ENCODE measurements at places on chromosomes 2 and 18.

- no peak for DNase-seq
Measured at GRCh38 chr2:74221091-74221490, 22.7 kb downstream of the MTHFD2 start.

GRCh38 chr2:169493360-169493759, 14.1 kb downstream of the BBS5 start:
- DNase-seq = no peak

GRCh38 chr2:168658706-168659105, 143.7 kb upstream of the NOSTRIN start:
- no peak for DNase-seq

DNA sequence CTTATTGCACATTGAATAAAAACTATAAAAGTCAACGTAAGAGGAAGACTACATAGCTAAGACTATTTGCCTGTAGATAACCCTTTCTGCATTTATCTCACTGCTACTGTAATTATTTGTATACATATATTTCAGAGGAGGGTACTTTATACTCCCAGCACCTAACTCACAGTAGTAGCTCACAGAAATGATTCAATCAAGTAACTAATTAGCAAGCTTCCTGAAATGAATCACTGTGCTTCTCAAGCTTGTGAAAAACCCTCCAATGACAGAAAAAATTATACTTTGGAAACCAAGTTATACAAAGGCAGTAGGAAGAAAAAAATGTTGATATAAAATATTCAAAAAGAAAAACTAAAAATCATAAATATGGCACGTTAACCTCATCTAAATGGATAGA, 124.9 kb downstream of the NBAS start:
- no peak for DNase-seq

DNA sequence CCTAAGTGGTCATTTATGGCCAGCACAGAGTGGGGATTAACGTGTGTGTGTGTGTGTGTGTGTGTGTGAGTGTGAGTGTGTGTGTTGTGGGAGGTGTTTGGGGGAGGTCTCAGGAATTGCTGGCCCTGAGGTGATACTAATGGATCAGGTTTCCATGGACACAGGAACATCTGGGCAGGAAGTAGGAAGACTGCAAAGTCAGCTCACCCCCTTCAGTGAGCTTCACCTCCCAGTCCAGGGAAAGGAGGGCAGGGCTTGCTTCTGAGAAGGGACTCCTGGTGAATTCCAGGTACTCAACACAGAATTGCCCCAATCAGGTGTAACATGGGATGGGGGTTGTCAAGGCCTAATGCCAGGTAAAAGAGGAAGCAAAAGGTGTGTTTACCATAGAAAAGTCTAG, 30.3 kb upstream of the IL1R1 start:
- no peak for DNase-seq

- no peak for DNase-seq
Measured at GRCh38 chr2:84846041-84846663, 34.7 kb downstream of the TRABD2A start.

- DNase-seq = no peak
Measured at GRCh38 chr2:212181646-212182045, 357.0 kb downstream of the ERBB4 start.

GRCh38 chr18:62152844-62153243, 34.0 kb downstream of the PIGN start:
- DNase-seq = no peak

GRCh38 chr2:130336877-130337734, 5.6 kb upstream of the IMP4 start:
- peak; percentile 46 for DNase-seq

GRCh38 chr2:201788371-201788770, 7.6 kb upstream of the ALS2 start:
- DNase-seq = no peak

DNA sequence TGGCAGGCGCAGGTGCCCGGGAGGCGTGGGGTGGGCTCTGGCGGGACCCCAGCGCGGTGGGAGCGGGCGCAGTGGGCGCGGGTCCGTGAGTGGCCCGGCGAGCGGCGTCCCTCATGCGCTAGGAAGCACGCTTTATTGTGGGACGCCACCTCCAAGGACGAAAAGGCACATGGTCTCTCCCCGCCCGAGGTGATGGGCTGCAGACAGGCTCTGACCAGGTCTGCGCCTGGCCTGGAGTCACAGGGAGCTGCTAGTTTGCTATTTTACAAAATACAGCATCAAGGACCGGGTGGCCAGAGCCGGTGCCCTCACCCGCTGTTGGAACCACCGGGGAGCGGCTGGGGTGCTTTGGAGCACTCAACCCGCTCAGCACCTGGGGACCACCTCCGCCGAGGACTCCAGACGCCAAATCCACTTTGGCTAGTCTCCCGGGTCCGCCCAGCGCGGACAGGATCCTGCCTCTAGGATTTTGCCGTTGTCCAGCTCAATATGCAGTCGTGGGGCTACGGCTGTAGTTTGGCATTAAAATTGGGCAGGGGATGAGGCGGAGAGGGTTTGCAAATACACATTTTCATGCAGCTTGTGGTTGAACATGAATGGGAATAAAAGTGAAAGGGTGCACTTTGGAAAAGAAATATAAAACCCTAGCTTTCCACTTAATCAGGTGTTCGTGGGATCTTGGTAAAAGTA, 65.4 kb downstream of the LRRFIP1 start:
- DNase-seq = no peak

GRCh38 chr2:73257425-73258125, 23.5 kb downstream of the CCT7 start:
- no peak for DNase-seq

- no peak for DNase-seq
Measured at GRCh38 chr2:98060277-98060676, 26.7 kb upstream of the VWA3B start.

DNA sequence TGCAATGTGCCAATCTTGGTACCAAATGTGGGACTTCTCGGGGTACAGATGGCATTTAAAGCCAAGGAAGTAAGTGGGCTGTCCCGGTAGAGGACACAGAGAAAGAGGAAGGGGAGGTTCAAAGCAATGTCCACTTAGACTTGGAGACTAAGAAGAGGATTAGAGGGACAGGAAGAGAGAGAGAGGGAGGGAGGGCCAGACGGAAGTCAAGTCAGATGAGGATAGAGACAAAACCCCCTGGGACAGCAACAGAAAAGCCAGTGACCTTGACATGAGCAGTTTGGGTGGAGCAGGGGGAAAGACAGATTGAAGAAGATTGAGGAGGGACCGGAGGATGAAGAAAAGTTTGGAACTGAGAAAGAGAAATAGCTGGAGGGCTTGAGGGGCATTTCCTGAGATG, 164.5 kb downstream of the NCK2 start:
- no peak for DNase-seq

DNA sequence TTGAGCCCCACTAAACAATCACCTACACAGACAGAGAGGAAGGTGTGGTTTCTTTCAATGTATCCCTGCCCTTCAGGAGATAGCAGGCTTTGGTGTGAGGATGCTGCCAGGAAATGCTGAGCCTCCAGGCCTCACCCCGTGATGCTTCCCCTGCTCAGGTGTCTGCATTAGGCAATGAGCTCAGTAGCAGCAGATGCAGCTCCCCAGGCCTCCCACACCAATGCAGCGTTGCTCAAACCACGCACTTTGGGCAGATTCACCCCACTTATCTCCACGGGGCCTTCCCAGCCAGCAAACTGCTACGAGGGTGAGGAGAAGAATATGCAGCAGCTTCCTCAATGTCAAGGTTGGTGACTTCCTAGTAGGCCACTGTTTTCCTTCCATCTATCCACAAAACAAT, 229.3 kb upstream of the PXDN start:
- DNase-seq = no peak

DNA sequence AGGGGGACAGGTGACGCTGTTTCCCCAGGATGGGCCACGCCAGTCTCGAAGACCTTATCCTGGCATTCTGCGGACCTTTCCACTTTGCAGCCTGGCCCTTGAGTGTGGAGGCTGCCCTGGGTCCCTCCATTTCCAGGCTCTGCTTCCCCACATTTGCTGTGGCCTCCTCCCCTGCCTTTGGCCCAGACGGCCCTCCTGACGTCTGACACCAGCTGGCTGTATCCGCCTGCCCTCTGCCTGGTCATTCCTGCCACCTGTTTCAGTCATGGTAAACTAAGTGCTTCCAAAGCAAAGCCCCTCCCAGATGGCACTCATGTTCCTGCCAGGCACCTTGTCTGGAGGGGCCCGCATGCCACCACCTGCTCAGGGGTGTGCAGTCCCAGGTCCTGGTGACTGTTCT, 95.1 kb downstream of the ASB1 start:
- DNase-seq = no peak

DNA sequence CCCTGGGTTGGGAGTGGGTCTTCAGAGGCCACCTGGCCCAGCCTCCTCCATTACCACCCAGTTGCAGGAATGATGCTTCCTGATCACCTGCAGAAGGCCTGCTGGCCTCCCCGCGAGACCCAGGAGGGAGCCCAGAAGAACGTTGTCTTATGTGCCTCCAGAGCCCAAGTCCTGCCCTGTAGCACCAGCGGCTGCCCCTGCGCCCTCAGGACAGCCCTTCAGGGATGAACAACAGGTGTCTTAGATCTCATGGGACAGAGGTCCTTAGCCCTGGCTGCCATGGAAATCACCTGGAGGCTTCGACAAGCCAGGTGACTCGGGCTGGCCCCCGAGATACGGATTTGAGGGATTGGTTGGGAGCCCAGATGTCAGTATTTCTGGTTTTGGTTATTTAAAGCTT, 278.8 kb downstream of the CELF4 start:
- no peak for DNase-seq

GRCh38 chr2:239579524-239580198, 178.8 kb upstream of the HDAC4 start:
- DNase-seq = no peak

DNA sequence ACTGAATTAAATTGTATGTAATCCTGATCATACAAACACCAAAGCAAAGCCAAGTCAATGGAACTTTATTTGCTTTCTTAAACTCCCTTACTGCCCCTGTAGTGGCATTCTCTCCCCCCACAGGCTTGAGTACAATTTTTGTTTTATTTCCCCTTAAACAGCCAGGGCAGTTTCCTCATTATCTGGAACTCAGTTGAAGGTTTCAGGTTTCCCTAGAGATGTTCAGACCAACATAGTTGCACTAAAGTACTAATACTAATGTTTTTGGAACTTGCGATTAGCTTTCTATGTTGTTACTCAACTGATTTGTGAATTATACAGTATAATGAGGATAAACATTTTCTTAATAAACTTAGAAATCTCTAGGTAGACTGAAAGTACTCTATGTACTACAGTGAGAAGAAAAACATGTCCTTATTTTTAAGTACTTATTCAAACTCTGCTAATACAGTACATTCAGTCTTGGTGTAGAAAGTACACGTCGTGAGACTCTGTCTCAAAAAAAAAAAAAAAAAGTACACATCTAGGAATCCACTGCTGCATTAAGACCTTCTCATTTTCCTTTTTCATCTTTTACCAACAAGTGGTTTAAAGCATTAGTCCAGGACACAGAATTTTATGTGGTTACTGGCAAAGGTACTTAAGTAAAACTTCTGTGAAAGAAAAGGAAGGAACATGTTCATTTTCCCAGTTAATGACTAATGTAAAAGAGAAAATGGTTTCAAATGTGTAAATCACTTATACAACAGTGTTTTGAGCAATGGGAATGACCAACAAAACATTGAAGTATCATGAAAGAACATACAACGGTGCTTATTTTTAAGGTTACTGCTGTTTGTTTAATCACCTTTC, 209.5 kb upstream of the SMAD7 start:
- DNase-seq = no peak

GRCh38 chr2:13884291-13884976, 748.1 kb upstream of the LRATD1 start:
- no peak for DNase-seq

DNA sequence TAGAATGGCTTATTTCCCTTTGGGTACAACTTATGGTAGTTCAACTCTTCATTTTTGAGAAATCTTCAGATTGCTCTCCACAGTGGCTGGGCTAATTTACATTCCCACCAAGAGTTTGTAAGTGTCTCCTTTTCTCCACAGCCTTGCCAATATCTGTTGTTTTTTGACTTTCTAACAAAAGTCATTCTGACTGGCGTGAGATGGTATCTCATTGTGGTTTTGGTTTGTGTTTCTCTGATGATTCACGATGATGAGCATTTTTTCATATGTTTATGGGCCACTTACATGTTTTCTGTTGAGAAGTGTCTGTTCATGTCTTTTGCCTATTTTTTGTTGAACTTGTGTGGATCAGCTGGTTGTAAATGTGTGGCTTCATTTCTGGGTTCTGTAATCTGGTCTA, 871.0 kb downstream of the EPHA4 start:
- DNase-seq = no peak

DNA sequence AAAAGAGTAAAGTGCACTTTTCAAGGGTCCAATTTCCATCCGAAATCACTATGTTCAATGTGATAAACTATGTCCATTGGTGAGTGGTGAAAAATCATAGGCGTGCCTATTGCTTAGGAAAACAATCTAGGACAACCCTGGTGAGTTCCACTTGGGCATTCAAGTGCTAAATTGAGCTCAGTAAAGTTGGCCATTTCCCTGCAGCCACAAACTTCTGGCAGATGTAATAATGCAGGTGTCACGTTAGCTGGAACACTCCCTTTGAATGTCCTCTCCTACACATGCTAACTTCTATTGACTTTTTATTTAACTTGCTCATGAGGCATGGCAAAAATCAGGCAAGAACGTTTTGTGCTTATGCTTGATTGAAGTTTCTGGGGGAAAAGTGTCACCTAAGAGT, 67.1 kb downstream of the CPS1 start:
- no peak for DNase-seq

DNA sequence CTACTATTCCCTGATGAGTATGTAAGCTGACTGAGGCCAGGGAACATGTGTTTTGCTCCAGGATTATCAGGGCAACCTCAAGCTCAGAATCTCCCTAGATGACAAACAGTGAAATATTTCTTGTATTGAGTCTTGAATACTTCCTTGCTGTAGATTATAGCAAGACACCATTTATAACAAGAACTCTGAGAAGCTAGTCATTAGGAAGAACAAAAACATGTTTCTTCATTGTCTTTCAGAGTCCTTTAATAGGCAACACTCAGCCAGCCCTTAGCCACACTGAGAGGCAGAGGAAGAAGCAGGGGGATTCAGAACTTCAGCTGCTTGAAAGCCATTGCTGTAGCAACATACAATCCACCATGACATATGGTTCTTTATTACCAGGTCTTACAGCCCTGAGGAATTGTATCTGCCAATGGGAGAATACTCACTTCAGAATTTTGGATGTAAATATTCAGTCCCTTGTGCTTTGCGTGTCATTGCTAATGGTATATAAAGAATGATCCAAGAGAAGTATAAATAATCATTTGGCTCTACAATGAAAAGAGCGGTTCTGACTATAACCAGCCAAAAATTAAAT, 117.5 kb upstream of the NCKAP5 start:
- DNase-seq = no peak

GRCh38 chr2:130891966-130892365, 55.3 kb downstream of the ARHGEF4 start:
- no peak for DNase-seq

DNA sequence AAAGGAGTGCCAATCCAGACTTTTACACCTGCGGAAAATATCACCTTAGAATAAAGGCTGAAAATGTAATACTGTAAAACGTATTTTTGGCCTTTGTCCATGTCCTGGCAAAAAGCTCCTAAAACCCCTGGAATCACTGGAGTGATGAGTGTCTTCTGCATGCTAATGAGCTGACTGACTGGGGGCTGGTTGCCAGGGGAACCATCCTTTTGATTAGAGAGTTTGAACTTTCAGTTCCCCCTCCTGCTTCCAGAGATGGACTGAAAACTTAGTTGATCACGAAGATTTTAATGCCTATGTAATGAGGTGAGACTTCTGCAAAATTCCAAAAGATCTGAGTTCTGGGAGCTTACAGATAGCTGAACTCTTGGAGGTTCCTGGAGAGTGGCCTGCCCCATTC, 20.5 kb downstream of the PUM2 start:
- DNase-seq = no peak

Measured in stimulated activated CD4-positive, alpha-beta T cell treated with anti-CD3 and anti-CD28 coated beads, Interleukin-1b, Interleukin-23, amount 100 ng/mL, for 1 hour (primary cell).